ENCODE measurements at places on chromosomes 12 and 14.

GRCh38 chr14:92962031-92962830 is 39.3 kb downstream of the CHGA start:
- DNase-seq: no peak

- DNase-seq: no peak
Observed at GRCh38 chr12:132539016-132539773, 49.2 kb downstream of the FBRSL1 start.

- no peak for DNase-seq
Observed at GRCh38 chr12:29782871-29783772, 620 bp downstream of the TMTC1 start.

DNA sequence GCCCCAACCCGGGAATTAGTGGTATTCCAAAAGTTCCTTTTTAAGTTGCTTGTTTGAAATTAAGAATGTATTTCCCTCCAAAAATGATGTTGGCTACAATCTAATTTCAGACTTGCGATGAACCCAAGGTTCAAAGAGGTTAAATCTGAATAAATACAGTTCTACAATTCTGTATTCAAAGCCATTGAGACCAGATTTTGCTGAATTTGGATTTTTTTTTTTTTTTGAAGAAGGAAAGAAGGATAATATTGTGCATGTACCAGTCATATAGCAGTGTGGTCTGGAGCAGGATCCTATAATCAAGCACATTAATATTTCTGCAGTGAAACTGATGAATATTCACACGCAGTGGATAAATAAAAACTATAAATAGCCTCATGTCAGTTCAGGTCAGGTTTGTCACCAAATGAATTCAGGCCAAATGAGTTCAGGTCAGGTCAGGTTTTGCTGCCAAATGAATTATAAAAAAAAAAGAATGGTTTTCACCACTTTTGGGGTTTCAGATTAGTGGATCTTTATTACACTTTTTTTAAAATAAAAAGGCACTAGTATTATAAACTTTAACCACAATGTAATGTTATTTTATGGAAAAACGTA is 69.5 kb downstream of the CRADD start:
- no peak for DNase-seq

DNA sequence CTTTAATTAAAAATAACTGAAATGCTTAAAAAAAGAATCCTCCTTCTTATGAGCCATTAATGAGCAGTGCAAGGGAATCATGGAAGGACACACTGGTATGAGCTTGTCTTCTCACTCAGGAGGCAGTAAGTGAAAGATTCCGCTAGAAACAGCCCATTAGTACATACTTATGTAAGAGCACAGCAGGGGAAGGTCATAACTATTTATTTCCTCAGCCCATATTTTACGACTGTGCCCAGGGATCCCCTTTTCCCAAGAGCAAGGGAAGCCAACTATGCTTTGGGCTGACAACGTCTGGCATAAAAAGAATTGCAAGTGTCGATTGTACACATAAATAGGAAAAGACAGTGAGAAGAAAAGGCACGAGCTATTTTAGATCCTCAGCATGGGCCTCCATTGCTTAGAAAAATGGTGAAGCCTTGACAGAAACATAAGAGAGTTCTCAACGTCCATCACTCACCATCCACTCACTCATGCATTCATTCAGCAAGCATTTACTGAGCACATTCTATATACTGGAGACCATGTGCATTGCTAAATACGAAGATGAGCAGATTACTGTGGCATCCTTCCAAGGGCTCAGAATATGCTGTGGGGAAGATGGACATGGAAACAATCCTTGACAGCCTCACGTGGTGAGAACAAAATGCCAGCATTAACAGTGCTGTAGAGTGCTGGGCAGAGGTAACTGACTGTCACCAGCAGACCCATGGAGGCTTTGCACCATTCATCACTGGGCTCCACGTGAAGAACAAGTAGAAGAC is 152.7 kb downstream of the NTF3 start:
- DNase-seq: no peak

GRCh38 chr14:23009939-23010726 is at the start of gene C14orf93:
Gene C14orf93 (minus strand): TSS chr14:23010143. CDS start chr14:22999023, 11,120 bp downstream.
- peak; percentile 74 for DNase-seq

- DNase-seq: no peak
Observed at GRCh38 chr12:91191513-91192111, 9.0 kb upstream of the DCN start.

GRCh38 chr12:42325326-42325652 is 605 bp downstream of the ZCRB1 start:
- DNase-seq: no peak

Measured in KG1 (cell line).